Motor neuron (in vitro differentiated cells): ENCODE measurements at places on chromosomes 1 and 21. TPM values are rescaled to one million over a fixed set of nuclear protein-coding genes. Genes with fewer than 3 reads are reported as not detected.

GRCh38 chr1:91884459-91885212, 1.3 kb downstream of the TGFBR3 start:
- no peak for ATAC-seq

- ATAC-seq, result no peak
Measured at GRCh38 chr1:246293366-246294121, 213.5 kb downstream of the SMYD3 start.

DNA sequence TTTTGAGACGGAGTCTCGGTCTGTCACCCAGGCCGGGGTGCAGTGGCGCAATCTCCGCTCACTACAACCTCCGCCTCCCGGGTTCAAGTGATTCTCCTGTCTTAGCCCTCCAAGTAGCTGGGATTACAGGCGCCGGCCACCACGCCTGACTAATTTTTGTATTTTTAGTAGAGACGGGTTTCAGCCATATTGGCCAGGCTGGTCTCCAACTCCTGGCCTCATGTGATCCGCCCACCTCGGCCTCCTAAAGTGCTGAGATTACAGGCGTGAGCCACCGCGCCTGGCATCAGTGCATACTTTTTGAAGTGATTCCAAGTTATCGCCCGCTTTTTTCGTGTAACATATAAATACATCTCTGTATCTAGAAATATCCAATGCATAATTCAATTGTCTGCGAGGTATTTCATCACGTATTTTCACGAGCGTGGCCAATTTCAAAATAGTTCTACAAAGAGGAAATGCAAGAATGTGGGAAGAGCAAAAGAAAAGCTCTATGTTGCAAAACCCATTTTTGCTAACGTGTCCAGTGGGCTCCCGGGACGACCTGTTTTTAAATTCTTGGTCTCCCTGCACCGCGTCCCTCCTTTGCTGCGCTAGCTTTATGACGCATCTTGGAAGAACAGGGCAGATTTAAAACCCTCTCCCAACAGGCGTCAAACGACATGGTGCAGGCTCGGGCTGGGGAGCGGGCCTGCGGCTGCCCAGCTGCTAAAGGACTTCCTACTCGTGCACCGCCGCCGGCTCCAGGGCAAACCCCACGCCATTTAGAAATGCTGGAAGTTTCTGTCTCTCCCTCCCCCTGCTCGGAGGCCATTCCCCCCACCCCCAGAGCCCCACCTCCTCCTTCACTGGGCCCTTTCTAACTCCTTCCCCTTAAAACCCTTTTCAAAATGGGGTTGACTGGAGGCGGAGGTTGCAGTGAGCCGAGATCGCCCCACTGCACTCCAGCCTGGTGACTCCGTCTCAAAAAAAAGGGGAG, 923 bp upstream of the IFNGR2 start:
- ATAC-seq, result no peak

DNA sequence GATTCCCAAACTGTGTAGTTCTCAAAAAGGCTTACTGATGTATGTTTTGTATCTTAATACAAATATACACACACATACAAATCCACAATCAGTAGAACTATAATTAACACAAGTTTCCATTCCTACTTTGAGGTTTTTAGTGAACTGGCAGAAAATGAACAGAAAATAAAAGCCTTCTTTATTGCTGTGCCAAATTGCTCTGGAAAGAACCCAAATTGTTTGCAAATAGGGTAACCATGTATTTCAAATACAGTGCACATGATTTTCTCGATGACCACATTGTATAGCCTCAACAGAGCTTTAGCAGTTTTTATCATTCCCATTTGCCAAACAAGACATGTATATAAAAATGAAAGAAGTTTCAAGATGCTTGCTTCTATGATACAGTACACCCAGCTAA, 173.3 kb downstream of the COL24A1 start:
- ATAC-seq, result no peak

GRCh38 chr1:102751111-102751510, 357.2 kb downstream of the COL11A1 start:
- ATAC-seq, result no peak

GRCh38 chr21:43192501-43193081, 23.8 kb downstream of the CRYAA start:
- ATAC-seq, result no peak

The REN gene
- not detected in 2 replicates for total RNA-seq

The FAM72D gene
- total RNA-seq, result 0.56 and 0.98 TPM in 2 replicates

The ARHGEF10L gene
- total RNA-seq, result 40.0 and 41.4 TPM in 2 replicates

DNA sequence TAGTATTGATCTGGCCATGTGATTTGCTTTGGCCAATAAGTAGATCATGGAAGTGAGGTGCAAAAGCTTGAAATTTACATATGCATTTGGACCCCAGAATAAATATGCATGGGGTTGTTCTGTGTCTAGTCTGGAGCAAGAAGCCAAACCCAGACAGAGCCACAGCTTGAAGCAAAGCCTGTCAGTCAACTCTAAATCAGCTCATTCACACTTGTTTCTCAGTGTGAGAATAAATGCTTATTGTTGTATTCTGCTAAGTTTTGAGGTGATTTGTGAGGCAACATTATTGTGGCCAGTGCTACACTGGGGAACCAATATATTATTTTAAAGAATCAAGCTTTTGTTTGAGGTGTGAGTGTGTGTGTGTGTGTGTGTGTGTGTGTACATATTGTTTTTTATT, 12.2 kb upstream of the PGLYRP3 start:
- ATAC-seq, result no peak

The KCNJ9 gene
- total RNA-seq, result 3.9 and 4.1 TPM in 2 replicates

The ZNF697 gene
- total RNA-seq, result 40.6 TPM in 2 replicates

DNA sequence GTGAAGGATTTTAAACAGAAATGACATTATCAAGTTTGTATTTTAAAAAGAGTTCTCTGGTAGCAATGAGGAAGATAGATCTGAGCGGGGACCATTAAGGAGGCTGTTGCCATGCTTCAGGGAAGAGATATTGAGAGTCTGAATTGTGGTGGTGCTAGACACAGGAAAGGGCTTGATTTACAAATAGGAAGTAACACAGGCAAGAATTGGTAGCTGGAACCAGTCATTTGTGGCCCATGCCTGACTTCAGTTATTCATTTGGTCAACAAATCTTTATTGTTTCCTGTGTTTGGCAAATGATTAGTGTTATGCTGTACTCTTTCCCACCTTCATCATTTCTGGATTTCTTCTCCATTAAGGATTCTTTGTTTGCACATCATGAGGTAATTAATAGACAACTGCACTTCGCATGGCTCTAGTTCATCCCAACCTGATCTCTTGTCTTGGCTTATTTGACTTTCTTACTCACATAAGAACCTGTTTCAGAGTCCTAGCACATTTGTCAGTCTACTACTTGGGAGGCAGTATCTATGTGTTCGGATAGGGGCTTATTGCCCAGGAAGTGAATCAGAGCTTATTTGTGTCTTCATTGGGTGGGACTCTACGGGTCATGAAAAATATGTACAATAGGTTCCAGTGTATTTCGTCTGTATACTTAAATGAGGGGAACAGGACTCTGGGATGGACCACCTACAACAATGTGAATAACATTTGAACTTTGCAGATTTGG, 32.3 kb downstream of the EEIG2 start:
- ATAC-seq, result no peak

The NGF gene
- total RNA-seq, result 0.68 and 0.83 TPM in 2 replicates

- ATAC-seq, result peak; percentile 100
Measured at GRCh38 chr1:163069142-163069541, at the start of gene RGS4. Gene RGS4, plus strand, starts transcription at chr1:163069361. Its CDS starts 124 bp downstream, at chr1:163069485.

GRCh38 chr1:6753320-6754140, 31.7 kb upstream of the CAMTA1 start:
- ATAC-seq, result no peak

GRCh38 chr1:6185151-6185550, 5.0 kb upstream of the CHD5 start:
- ATAC-seq, result peak; percentile 16

- no peak for ATAC-seq
Measured at GRCh38 chr1:53956308-53957168, 10.4 kb downstream of the LRRC42 start.

The ADCY10 gene
- total RNA-seq, result 0.16 and 0.60 TPM in 2 replicates

GRCh38 chr1:200856716-200857357, 15.9 kb upstream of the GPR25 start:
- no peak for ATAC-seq

DNA sequence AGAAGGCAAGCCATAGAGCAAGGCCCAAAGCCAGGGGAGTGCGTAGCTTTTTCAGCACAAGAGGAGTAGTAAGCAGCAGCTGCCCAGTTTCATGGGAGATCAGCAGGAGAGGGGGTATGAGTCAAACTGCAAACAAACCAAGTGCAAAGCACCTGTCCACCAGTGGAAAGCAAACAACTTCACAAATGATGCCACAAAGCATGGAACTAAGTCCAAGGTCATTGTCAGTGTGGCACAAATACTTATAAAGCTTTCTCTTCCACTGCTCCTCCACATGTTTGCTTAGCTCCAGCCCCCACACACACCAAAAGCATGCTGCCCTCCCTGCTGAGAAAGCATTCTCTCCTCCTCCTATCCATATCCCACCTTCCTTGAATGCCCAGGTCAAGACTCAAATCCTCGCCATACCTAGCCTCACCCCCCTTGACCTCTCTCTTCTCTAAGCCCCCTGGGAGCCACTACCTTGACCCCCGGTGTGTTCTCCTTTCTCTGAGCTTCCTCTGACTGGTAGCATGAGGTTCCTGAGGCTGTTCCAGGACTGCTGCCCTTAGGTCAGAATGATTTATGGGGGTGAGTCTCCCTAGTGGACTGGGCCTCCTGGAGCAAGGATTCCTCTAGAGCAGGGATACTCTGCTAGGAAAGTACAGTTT, 70.4 kb downstream of the DMAP1 start:
- no peak for ATAC-seq

The RGS7 gene
- 22.3 and 22.6 TPM in 2 replicates for total RNA-seq

- ATAC-seq, result no peak
Measured at GRCh38 chr1:161282991-161283390, 24.4 kb downstream of the PCP4L1 start.

DNA sequence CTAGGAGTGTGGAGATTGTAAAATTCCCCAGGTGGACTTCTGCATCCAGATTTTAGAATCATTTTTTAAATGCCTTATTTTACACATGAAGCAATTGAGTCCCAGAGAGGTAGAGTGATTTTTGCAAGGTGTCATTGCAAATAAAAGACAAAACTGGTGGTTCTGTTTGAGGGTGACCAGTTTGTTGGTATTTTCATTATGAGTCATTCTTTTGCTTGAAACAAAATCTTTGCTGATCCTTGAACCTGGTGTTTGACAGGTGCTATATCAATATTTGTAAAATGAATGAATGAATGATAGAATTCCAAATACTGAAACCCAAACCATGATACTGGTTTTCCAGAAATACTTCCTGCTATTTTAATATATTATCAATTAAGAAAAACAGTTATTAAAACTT, 44.1 kb downstream of the TTC3 start:
- no peak for ATAC-seq
